ENCODE measurements at places on chromosomes 4 and X. TPM values are rescaled to one million over a fixed set of nuclear protein-coding genes. Genes with fewer than 3 reads are reported as not detected.

MSX1 gene
- total RNA-seq = 31.4 TPM

DNA sequence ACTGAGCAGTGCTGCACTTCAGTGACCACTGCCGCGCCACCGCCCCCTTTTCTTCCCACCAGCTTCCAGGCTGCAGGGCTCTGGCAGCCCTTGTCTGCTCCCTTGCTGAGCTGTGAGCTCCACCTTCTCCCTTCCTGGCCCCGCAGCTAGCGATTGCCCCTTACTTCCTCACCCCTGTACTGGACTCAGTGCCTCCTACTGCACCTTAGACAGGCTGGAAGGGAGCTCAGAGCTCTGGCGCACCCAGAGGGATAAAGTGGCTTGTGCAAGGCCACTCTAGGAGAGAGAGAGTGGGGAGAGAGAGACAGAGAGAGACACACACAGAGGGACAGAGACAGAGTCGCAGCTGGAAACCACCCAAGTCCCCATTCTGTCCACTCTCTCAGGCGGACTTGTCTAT lies 6.0 kb downstream of the RASL11B start:
- no peak for DNase-seq

DNA sequence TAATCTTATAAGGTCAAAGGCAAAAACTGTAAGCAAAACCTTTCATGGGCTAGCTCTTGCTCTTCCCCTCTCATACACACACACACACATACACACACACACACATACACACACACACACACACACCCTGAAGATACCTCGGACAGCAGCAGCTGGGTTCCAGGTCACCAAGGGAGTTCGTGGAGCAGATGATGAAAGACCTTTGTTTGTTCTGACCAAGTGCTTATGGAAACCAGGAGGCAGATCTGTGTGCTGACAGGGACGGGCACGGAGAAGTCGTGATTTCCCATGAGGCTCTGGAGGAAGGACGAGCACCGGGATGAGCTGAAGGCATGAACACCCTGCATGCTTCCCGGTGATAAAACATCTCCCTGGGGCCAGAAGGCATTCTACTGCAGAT lies 35.4 kb upstream of the CRMP1 start:
- DNase-seq = no peak

DNA sequence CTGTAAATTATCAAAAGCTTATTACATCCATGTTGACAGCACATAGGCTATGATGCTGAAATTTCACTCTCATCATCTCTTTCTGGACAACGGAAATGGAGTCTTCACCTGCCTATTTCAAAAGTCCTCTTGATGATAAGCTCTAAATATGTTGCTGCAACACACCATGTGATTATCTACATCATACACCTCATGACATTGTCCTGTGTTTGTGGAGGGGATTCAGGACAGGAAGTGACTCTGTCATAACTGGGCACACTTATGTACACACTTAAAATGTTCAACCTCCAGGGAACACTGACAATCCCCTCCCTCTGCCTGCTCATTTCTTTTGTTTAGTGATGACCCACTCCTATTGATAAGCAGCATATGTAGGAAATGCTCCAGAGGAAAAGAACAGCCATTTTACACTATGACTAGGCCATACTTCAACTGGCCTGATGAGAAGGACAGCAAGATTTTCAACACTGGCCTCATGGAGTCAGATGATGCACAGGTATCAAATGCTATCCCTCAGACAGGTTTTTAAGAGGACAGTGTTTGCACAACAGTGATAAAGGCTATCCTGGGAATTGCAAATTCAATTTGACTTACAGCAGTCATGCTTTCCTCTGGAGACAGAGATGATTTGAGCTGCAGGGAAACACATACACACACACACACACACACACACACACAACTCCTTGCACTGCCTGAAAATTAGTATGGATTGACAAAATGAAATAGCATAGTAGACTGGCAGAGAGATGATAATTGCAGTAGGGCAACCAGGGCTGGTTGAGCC lies 163.3 kb upstream of the RASGEF1B start:
- no peak for DNase-seq

DNA sequence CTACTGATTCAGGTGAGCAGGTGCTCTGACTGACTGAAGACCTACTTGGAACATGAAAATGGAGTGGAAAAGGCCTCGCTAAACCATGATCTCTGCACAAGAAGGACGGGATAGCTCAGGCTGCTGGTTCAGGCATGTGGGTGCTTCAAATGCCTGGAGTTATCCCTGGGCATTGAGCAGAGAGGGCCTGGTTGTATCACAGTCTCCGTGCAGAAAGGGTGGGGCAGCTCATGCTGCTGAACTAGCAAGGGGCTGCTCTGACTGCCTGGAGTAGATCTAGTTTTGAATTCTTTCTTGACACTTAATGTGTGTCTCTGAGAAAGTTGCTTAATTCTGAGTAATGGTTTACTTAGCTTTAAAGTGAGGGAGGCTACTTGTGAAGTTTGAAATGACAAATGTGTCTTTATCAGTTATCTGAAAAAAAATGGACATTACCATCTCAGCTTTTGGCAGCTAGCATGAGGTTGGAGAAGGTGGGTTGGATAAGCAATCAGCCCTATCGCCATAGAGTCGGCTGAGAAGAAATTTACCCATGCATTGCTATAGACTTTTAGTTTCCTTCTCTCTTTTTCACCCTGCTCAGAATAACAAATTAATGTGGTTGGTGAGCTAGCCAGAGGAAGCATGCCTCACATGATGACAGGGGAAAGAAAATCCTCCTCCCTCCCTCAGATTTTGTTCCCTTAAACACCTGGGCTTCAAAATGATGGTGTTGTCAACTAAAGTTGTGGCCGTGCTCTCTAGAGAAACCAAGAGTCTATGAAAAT lies 832.4 kb downstream of the STIM2 start:
- DNase-seq = no peak

- DNase-seq = no peak
Measured at GRCh38 chr4:156950090-156950489, 21.5 kb downstream of the PDGFC start.

NLRP2B gene
- total RNA-seq = not detected

- DNase-seq = no peak
Measured at GRCh38 chr4:55768291-55768690, 51.3 kb upstream of the EXOC1L start.

- DNase-seq = no peak
Measured at GRCh38 chr4:11675051-11675800, 246.5 kb upstream of the HS3ST1 start.

- no peak for DNase-seq
Measured at GRCh38 chr4:48491514-48492176, 1.6 kb downstream of the ZAR1 start.

GRCh38 chrX:39648548-39649254 lies 449.1 kb downstream of the BCOR start:
- no peak for DNase-seq

MBTPS2 gene
- total RNA-seq = 9.3 TPM

DNA sequence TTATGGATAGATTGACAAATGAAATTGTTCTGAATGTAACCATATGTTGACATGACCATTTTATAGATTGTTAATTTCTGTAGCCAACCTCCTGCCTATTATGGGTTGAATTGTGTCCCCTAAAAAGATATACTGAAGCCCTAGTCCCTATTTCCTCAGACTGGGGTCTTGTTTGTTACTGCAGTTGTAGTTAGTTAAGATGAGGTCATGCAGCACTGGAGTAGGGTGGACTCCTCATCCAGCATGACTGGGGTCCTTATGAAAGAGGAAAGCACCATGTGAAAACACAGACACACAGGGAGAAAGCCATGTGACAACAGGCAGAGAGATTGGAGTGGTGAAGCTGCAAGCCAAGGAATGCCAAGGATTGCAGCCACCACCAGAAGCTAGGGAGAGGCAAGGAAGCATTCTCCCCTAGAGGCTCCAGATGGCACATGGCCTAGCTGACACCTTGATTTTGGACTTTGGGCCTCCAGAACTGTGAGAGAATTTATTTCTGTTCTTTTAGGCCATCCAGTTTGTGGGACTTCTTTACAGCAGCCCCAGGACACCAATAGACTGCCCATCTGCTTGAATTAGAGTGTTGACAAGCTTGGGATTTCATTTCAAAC lies 14.0 kb downstream of the MTM1 start:
- no peak for DNase-seq

DNA sequence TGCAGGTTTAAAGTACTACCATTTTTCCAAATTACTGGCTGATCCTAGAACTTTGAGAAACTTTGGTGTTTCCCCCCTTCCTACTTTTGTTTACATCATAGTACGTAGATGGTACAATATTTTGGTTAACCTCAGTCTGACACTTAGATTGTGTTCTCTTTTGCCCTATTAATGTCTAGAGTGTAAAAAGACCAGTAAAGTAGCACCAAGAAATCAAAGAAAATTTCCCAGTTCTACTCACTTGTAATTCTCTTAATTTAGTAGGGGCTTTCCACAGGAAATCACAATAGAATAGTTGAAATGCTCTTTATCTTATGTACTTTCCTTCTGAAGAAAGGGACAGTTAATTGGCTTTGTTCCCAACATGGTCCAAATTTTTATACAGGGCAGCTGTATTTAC lies 51.6 kb downstream of the NFKB1 start:
- DNase-seq = no peak

DNA sequence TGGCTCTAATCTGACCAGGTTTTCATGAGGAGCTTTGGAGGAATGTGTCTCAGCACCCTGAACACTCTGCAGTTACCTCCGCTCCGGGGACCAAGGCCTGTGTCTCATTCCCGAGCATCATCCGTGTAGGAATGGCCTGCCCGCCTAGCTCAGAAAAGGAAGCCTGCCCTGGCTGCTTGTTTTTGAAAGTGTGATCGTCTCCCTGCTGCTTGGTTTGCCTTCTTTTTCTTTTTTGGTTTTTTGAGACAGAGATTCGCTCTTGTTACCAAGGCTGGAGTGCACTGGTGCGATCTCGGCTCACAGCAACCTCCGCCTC lies 73.3 kb downstream of the CRLF2 start:
- DNase-seq = no peak

FRAS1 gene
- total RNA-seq = 8.8 TPM

DNA sequence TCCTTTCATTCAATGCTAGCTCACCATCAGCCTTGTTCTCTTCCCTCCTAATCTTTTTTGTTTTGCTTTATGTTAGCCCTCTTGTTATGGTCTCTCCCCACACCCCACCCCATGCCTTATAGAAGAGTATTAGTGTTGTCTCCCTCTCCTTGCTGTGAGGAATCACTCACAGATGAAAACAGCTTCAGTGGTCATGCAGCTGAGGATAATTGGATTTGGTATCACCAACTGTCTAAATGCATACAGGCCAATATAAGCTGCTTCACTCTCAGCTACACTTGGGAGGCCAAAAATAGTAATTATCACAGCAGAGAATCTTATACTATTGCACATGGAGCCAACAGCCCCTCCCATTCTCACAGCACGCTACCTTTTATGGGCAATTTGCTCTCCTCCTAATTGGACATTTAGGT lies 494.6 kb upstream of the FAM241A start:
- no peak for DNase-seq

DNA sequence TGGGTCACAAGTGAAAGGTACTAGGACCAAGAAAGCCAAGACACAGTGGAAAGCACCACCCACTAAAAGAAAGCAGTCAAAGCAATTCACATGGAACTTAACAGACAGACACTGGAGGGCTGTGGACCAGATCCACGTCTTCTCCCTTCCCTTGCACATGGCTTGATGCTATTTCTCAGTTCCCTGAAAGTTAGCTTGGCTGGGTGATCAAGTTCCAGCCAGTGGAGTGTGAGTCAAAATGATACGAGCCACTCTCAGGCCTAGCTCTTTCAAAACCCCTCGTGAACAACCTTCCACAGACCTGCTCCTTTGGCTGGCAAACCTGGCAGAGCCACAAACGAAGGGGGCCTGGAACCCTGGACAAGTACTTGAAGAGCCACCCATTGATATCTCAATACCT lies 52.0 kb downstream of the RELL1 start:
- DNase-seq = no peak

ZCCHC12 gene
- 3.7 TPM for total RNA-seq
